ENCODE measurements at places on chromosomes 7 and 10. TPM values are rescaled to one million over a fixed set of nuclear protein-coding genes. Genes with fewer than 3 reads are reported as not detected.
A peak's percentile ranks its signal among the peaks of the same experiment; 100 is the strongest.

The ACTR3C gene
- total RNA-seq, result 0.14 TPM

The AMZ1 gene
- total RNA-seq, result 1.4 TPM

The ARHGAP19 gene
- total RNA-seq, result 3.5 TPM

The CDH23 gene
- total RNA-seq, result 10.6 TPM

The GSTO2 gene
- total RNA-seq, result 3.0 TPM

The CYP2C9 gene
- 4.2 TPM for total RNA-seq

The ADCY1 gene
- total RNA-seq, result 0.14 TPM

The MNX1 gene
- not detected for total RNA-seq

The CALN1 gene
- not detected for total RNA-seq

The BEND7 gene
- total RNA-seq, result 15.3 TPM

The NEURL1 gene
- not detected for total RNA-seq

DNA sequence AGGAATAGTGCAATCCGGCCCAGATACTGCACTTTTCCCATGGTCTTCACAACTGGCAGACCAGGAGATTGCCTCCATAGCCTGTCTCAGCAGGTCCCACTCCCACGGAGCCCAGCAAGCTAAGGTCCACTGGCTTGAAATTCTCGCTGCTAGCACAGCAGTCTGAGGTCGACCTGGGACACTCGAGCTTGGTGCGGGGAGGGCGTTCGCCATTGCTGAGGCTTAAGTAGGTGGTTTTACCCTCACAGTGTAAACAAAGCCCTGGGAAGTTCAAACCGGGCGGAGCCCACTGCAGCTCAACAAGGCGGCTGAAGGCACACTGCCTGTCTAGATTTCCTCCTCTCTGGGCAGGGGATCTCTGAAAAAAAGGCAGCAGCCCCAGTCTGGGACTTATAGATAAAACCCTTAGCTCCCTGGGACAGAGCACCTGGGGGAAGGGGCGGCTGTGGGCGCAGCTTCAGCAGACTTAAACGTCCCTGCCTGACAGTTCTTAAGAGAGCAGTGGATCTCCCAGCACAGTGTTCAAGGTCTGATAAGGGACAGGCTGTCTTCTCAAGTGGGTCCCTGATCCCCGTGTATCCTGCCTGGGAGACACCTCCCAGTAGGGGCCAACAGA lies 293.5 kb upstream of the GALNT17 start:
- DNase-seq, result no peak
- no peaks in the 10 kb centered on the region for H3K4me1 ChIP-seq
- H3K36me3 ChIP-seq, result no peaks in the 10 kb centered on the region
- H3K27ac ChIP-seq, result no peak overlapping the region
- no peaks in the 10 kb centered on the region for H3K27me3 ChIP-seq

- no peaks in the 10 kb centered on the region for H3K4me1 ChIP-seq
- H3K4me3 ChIP-seq, result no peak overlapping the region
- H3K27ac ChIP-seq, result no peak overlapping the region
- no peaks in the 10 kb centered on the region for H3K27me3 ChIP-seq
Measured at GRCh38 chr7:72023926-72024325, 388.2 kb downstream of the CALN1 start.

DNA sequence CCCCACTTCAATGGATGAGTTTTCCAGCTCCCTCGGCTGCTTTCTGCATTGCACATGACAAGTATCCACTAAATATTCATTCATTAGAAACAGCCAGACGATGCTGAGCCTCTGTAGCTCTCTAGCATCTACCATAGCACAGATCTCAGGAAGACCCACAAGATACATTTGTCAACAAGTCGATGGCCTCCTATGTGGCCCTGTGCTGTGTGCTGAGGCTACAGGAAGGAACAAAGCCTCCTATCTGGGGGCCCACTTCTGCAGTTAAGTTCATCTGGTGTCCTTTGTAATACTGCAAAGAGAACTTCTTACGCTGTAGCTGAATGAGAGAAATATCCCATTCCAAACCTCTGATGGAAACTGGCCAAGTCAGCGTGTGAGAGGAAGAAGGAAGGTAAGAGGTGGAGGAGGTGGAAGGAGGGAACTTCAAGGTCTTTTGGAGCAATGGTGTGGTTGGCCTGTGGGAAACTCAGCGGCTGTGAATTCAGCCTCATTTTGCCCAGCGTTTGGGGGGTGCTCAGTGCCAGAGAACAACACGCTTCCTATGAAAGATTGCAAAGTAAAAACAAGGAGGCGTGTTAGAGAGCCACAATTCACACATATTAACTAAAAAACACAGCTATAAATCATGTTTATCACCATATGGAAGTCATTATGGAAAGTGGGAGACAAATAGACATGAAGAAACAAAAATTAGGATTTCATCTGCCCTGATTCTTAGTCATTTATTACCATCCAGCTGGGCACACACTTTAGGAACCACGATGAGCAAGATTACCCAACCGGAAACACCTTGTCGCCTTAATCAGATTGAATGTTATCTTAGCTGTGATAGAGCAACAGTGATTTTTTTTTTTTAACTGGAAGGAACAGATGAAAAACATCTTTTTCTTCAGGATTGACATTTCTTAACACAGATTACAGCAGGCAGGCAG lies 62.2 kb upstream of the USP6NL start:
- H3K4me3 ChIP-seq, result no peak overlapping the region
- H3K4me1 ChIP-seq, result no peaks in the 10 kb centered on the region
- H3K27me3 ChIP-seq, result no peaks in the 10 kb centered on the region
- H3K27ac ChIP-seq, result no peak overlapping the region
- no peak for DNase-seq

GRCh38 chr10:63628526-63629362 lies 107.5 kb downstream of the REEP3 start:
- peaks cover 7% of the 10 kb centered on the region for H3K4me1 ChIP-seq
- H3K36me3 ChIP-seq, result no peaks in the 10 kb centered on the region
- no peaks in the 10 kb centered on the region for H3K27me3 ChIP-seq
- DNase-seq, result peak; percentile 18
- peak overlapping the region; percentile 90 for H3K4me3 ChIP-seq

- H3K27me3 ChIP-seq, result no peaks in the 10 kb centered on the region
- DNase-seq, result no peak
- H3K27ac ChIP-seq, result peak overlapping the region; percentile 83
- peak overlapping the region; percentile 98 for H3K4me3 ChIP-seq
- H3K36me3 ChIP-seq, result no peaks in the 10 kb centered on the region
- H3K4me1 ChIP-seq, result peaks cover 11% of the 10 kb centered on the region
Measured at GRCh38 chr7:69596723-69597277, 1.5 kb upstream of the AUTS2 start.

GRCh38 chr7:151524331-151524730 lies 4.6 kb upstream of the RHEB start:
- H3K27ac ChIP-seq, result no peak overlapping the region
- H3K36me3 ChIP-seq, result no peaks in the 10 kb centered on the region
- H3K4me1 ChIP-seq, result peaks cover 5% of the 10 kb centered on the region
- no peak overlapping the region for H3K4me3 ChIP-seq
- DNase-seq, result no peak

GRCh38 chr10:132137111-132138072 lies 49.4 kb upstream of the DPYSL4 start:
- H3K36me3 ChIP-seq, result no peaks in the 10 kb centered on the region
- H3K27ac ChIP-seq, result no peak overlapping the region
- no peaks in the 10 kb centered on the region for H3K27me3 ChIP-seq
- no peak for DNase-seq

GRCh38 chr7:19621740-19622139 lies 87.1 kb downstream of the POLR1F start:
- H3K36me3 ChIP-seq, result no peaks in the 10 kb centered on the region
- H3K4me3 ChIP-seq, result no peak overlapping the region
- no peaks in the 10 kb centered on the region for H3K27me3 ChIP-seq
- no peak overlapping the region for H3K27ac ChIP-seq

- H3K4me3 ChIP-seq, result peak overlapping the region; percentile 74
- H3K36me3 ChIP-seq, result peaks cover 16% of the 10 kb centered on the region
- DNase-seq, result no peak
- no peaks in the 10 kb centered on the region for H3K27me3 ChIP-seq
- peaks cover 47% of the 10 kb centered on the region for H3K4me1 ChIP-seq
Measured at GRCh38 chr7:94395141-94396036, 694 bp downstream of the COL1A2 start.

DNA sequence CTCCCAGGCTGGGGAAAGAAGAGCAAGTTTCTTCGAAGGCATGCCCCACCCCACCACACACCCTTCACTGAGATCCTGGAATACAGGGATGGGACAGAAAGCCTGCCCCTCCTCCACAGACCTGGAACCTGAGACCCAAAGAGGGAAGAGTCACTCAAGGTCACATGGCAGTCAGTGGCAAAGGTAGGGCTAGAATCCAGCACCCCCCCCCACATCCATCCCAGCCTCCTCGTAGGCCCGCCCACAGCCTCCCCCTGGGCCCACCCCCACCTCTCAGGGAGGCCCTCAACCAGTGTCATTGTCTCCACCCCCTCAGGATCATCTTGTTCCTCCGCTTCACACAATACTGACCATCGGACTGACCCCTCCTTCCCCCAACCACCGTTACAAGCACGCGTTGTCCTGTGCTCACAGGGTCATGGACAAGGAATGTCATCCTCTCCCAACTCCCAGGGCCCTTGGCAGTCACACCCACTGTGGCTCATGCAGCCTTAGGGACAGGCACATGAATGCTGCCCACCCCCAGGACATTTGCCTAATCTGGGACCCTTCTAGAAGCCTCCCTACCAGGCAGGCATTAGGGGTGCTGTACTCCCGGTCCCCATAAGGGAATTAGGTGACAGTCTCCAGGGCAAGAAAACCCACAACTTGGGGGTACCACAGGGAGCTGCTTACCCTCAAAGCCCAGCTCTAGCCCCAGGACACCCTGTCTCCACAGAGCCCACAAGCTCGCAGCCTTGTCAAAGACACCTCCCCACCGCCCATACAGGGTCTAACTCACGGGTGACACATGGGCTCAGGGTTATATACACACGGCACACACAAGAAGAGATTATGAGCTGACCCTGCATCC lies 1.4 kb downstream of the KCNH2 start:
- no peaks in the 10 kb centered on the region for H3K27me3 ChIP-seq
- no peak overlapping the region for H3K4me3 ChIP-seq
- H3K27ac ChIP-seq, result no peak overlapping the region
- no peak for DNase-seq
- H3K36me3 ChIP-seq, result no peaks in the 10 kb centered on the region

- H3K36me3 ChIP-seq, result no peaks in the 10 kb centered on the region
- no peak overlapping the region for H3K4me3 ChIP-seq
- H3K27me3 ChIP-seq, result no peaks in the 10 kb centered on the region
- peaks cover 15% of the 10 kb centered on the region for H3K4me1 ChIP-seq
Measured at GRCh38 chr10:17058093-17058492, 71.5 kb downstream of the CUBN start.

GRCh38 chr7:116560021-116560970 lies 35.5 kb downstream of the CAV1 start:
- peaks cover 10% of the 10 kb centered on the region for H3K36me3 ChIP-seq
- H3K27me3 ChIP-seq, result no peaks in the 10 kb centered on the region
- peaks cover 63% of the 10 kb centered on the region for H3K4me1 ChIP-seq
- no peak overlapping the region for H3K4me3 ChIP-seq

- DNase-seq, result no peak
- H3K4me3 ChIP-seq, result no peak overlapping the region
- H3K27me3 ChIP-seq, result no peaks in the 10 kb centered on the region
Measured at GRCh38 chr7:126940723-126941307, 311.9 kb downstream of the GRM8 start.

DNA sequence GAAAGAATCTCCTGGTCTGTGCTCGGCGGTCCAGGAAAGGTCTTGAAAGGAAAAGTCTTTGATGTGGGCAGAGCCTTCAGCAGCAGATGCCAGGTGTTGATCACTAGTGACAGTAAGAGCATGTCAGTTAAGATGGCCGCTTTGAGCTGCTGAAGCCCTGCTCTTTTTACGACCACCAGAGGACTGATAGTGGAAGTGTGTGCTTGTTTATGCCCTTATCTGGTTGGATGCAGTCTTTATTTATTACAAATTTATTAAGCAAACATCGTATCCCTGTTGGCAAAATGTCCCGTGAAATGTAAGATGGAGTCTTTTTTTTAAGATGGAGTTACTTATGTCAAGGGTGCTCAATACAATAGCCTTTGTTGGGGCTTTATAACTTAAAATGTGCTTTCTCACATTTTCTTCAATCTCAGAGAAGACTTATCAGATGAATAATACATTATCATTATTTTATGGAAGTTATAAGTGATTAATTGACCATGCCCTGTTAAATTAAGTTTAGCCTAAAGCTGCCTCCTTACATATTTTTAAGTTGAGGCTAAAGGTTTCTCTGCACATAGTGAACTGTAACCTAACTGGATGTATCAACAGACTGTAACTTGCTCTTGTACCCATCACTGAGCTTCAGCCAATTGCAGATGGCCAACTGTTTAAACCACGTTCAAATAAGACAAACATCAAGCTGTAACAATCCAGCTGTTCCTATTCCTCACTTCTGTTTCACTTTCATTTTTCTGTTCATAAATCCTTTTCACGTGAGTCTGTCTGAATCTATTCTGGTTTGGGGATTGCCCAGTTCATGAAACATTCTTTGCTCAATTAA lies 97.4 kb upstream of the PIK3CG start:
- H3K36me3 ChIP-seq, result no peaks in the 10 kb centered on the region
- H3K27me3 ChIP-seq, result no peaks in the 10 kb centered on the region
- peaks cover 14% of the 10 kb centered on the region for H3K4me1 ChIP-seq
- H3K4me3 ChIP-seq, result peak overlapping the region; percentile 46
- peak overlapping the region; percentile 70 for H3K27ac ChIP-seq

Data from thoracic aorta (tissue), 2 donors.